ENCODE measurements at places on chromosomes 4 and X.

- no peak for DNase-seq
Observed at GRCh38 chr4:4542774-4543485, 1.1 kb upstream of the STX18 start.

GRCh38 chr4:52574036-52574435 is 85.1 kb downstream of the USP46 start:
- DNase-seq: no peak

GRCh38 chr4:13546142-13546940 is 2.0 kb upstream of the NKX3-2 start:
- DNase-seq: no peak

GRCh38 chr4:122766950-122767349 is 34.4 kb downstream of the BBS12 start:
- DNase-seq: no peak

GRCh38 chrX:9878146-9878820 is 88.9 kb upstream of the CLDN34 start:
- no peak for DNase-seq

GRCh38 chr4:65661471-65661870 is 8.8 kb downstream of the EPHA5 start:
- no peak for DNase-seq

- no peak for DNase-seq
Observed at GRCh38 chrX:102155806-102156179, at the start of gene BEX5. Gene BEX5 (minus strand): TSS chrX:102155977. CDS start chrX:102154265, 1,712 bp downstream.
